ENCODE measurements at places on chromosomes 12 and 14.
A peak's percentile ranks its signal among the peaks of the same experiment; 100 is the strongest.

- no peak for DNase-seq
These were observed 16.1 kb downstream of the TAMALIN start for GRCh38 chr12:52022841-52023181.

DNA sequence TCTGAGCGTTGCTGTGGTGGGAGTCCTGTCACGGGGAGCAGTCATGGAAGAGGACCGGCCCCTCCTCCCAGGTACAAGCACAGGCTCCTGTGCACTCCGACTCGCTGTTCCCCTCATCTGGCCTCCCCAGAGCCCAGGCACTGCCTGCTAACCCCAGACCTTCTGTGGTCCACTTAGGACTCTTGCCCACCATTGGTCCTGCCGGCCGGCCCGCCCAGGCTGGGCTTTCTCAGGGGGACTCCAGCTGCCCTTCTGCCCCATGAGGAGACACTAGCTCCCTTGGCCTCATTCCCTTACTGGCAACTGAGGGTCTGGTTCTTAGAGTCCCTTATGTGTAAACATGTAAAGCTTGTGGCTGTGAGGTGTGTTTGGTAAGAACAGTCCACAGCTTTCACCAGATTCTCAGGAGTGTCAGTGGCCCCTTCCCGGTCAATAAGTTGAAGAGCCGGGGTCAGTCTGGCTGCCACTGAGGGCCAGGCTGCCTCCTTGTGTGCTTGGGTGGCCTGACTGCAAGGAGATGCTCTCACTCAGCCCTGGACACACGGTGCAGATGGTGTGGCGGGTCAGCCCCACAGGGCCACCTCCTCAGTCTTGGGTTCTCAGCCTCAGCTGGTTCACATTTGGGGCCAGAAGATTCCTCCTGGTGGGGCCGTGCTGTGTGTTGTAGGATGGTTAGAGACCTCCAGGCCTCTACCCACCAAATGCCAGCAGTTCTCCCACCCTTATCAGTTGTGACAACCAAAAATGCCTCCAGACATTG is 43.6 kb downstream of the DDX51 start:
- DNase-seq = no peak

- DNase-seq = no peak
These were observed 159.9 kb upstream of the ALG10B start for GRCh38 chr12:38156497-38157245.

GRCh38 chr12:78555802-78556201 is 308.8 kb upstream of the SYT1 start:
- DNase-seq = no peak

DNA sequence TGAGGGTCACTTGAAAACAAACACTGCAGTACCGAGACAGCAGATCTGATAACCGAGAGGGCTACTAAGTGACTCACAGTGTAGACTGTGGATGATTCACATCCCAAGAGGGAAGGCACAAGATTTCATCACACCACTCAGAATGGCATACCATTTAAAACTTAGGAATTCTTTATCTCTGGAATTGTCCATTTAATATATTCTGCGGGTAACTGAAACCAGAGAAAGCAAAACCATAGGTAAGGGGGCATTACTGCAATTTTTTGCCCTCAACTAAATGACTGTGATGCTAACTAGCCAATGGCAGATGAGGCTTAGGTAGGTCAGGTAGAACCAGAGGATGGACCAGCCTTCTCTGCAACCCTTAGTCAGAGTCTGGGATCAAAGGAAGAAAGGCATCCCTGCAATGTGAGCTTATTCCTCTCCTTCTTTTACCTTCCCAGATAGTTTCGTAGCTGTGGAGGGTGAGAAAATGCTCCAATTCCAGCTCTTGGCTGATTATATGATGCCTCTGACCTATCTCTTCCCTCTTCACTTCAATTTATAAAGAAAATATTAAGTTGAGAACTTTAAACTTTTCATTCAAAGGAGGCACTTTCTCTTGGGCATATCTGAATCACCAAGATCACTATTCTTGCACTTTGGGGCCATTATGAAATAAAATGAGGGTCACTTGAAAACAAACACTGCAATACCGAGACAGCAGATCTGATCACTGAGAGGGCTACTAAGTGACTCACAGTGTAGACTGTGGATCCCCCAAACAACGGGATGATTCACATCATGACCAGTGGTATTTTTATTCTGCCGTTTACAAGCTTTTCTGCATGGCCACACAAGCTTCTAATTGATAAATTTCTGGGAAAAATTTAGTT is 6.8 kb downstream of the ART4 start:
- DNase-seq = no peak

GRCh38 chr12:100127766-100128511 is 14.7 kb downstream of the BLTP3B start:
- DNase-seq = peak; percentile 15

GRCh38 chr12:89831310-89832095 is 122.9 kb upstream of the ATP2B1 start:
- DNase-seq = no peak

DNA sequence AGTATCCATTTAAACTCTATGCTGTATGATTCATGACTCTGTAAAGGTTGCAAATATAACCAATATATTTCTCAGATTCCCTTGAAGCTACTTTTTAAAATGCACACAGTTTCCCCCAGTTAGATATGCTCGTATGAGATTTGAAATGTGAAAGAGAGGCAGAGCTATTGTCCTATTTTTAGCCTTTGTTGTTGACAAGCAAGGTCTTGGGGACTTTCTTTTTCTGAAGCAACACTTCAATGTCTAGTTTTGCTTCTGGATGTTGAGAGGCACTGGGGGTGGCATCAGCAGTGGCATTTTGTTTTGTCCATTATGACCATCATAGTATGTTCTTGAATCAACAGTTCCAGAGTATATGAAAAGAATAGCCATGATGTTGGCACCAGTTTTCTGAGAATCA is 63.4 kb downstream of the ASCL1 start:
- no peak for DNase-seq

DNA sequence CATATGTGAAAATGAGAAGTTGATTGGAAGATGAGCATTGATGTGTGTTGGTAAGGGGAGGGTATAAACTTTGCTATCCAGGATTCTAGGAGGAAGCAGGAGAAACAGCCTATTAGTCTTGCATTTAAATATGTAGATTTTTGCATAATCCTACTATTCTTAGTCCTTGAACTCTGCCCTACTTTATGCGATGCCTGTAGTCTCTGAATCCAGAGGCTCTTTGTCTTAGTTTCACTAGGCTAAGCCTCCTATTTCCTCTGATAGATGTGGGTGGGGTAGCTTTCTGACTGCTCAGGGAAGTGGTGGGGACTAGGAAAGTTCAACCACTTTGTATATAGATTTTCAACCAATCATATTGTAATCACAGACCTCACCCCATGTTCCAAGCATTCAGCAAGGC is 49.5 kb upstream of the KCNC2 start:
- DNase-seq = no peak

GRCh38 chr12:6635375-6635855 is 344 bp downstream of the LPAR5 start:
- DNase-seq = peak; percentile 86

- DNase-seq = no peak
These were observed 235.3 kb upstream of the FOXN3 start for GRCh38 chr14:89652352-89652751.

DNA sequence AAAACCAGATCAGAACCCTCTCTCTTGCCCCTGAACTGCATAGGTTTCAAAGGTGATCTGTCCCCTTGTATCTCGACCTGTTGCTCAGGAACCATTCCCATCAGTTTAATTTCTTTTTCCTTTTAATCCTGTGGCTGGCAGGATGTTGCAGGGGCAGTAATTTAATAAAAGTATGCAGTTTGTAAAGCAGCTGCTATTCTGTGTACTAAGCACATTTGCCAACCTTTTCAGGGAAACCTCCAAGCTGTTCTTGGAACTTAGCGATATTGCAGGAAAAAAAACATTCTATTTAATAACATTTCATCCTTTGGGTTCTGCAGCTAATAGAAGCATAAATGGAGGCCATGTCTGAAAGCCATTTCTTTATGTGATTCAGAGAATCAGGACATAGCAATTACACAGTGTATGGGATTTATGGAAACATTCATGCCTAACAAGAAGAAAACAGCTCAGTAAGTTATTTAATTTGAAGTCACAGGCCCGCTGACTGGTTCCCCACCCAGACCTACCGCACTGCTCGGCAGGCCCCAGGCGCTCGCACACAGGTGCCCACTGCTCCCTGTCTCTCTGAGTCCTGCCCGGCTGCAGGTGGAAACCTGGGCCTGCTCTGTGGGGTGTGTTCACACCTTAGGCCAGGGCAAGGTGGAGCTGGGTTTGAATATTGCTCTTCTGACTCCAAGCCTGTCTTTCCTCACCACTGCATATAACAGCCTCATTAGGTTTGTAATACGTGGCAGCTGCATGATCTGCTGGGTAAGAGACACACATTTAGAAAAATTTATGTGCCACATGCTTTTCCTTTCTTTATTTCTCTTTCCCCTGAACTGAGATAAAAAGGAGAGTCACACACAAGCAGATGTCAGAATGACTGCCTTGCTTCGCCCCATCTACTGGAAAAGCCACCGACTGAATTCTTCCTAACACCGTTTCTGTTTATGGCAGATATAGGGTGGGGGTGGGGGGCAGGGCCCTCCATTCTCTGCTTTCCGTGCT is 119.7 kb downstream of the SLC25A47 start:
- DNase-seq = no peak

GRCh38 chr14:73913256-73913655 is 26.6 kb downstream of the ZNF410 start:
- no peak for DNase-seq

- DNase-seq = no peak
These were observed 10.5 kb downstream of the LDHB start for GRCh38 chr12:21647179-21647578.

GRCh38 chr12:24012528-24012927 is 63.1 kb upstream of the SOX5 start:
- no peak for DNase-seq

GRCh38 chr14:100573002-100573756 is 14.0 kb downstream of the BEGAIN start:
- peak; percentile 78 for DNase-seq

GRCh38 chr12:95548056-95548538 is 3.2 kb downstream of the USP44 start:
- peak; percentile 35 for DNase-seq

DNA sequence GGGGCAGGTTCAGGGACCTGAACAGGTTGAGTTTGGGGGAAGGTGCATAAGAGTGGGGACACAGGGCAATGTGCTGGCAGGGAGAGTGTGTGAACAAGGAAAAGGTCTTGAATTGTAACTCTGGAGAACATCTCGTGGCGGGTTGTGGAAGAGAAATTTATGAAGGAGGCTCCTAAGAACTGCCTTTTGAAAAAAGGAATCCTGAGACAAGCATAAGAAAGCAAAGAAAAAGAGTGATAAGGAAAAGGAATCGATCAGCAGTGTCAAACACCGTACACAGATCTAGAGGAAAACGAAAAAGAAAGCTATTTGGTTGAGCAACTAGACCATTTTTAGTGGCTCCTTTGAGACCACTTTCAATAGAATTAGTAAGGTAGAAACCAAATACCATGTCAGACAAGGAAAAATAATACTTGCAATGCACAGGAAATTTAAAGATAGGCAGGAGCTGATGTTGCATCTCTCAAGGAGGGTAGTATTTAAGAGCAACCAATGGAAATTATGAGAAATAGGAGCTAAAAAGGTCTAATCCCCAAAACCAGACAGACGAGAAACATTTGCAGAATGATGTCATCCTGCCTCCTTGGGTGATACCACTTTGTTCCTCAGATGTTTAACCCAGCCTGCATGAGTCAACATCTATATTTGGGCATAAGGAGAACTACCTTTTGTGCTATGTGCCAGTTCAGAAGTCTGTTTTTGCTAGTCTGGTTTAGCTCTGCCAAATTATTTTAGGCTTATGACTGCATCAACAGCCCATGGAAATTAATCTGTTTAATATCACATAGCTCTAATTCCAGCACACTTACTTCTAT is 64.5 kb upstream of the STK38L start:
- no peak for DNase-seq

- no peak for DNase-seq
These were observed 472.2 kb downstream of the RAD51B start for GRCh38 chr14:68291820-68292219.

DNA sequence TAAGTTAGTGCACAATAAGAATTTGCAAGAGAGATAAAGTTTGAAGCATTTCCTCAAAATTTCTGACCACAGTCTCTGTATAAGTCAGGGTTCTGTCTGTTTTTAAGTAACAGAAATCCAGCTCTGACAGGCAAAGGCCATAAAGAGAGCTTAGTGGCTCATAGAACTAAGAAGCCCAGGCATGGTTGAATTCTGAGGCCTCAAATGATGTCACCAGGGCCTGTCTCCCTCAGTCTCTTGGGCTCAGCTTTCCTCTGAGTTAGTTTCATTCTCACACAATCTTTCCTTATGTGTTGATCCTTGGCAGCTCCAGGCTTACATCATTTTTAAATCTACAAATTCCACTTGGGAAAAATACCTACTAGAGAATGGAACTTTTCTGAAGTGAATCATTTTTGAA is 173.4 kb upstream of the ATP2B1 start:
- DNase-seq = no peak

DNA sequence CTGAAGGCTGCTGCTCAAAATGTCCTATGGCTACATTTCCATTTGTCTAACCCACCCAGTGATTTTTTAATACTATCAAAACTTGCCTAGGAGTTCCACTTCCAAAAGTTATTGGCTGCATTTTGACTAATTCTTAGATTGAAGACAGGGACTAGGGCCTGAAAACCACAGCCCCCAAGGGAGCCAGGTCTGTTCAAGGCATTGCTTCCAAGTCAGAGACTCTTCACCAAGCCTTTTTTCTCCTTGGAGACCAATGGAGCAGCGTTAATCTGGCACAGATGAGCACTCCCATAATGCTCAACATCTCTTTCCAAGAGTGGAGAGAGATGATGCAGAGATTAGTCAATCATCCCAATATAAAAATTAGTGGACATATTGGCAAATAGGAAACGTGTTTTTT is 112.5 kb upstream of the HIF1A start:
- DNase-seq = no peak

DNA sequence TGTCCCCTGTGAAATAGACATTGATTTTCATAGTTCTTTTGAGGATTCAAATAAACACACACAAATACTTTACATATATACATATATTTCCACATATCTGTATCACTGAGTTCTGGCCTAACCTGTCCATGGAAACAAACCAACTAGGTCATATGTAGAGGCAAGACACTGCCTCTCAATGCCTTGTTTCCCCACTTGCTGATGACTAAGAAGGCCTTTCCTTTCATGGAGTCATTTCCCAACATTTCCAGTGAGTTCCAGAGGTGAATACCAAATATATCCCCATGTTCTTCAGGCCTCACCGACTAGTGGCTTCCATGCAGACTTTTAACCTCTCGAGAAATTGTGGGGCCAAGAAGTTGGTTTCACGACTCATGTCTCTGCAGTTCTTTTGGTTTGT is 120.8 kb downstream of the DNAI7 start:
- DNase-seq = no peak

GRCh38 chr12:61369241-61369910 is 890.8 kb upstream of the USP15 start:
- DNase-seq = no peak

DNA sequence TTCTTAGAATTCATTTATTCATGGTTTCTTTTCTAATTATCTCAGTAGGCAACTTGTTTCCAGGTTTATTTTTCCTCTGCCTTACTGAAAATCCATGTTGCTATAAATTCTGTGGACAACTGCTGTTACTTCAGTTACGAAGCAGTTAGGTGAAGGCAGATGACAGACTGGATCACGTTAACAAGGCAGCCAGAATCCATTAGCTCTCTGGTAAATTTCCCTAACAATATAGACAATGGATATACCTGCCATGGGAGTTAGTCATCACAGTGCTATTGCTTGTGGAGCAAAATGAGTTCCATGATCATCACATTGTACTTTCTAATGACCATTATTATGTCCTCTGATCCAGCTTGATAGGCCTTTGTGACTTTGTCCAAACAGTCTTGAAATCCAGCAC is 291.5 kb downstream of the NELL2 start:
- DNase-seq = no peak

- DNase-seq = no peak
These were observed 318.1 kb upstream of the RTL1 start for GRCh38 chr14:101221549-101222160.
